ENCODE measurements at places on chromosomes 3 and 15.
A peak's percentile ranks its signal among the peaks of the same experiment; 100 is the strongest.

GRCh38 chr15:56086566-56086965 lies 93.2 kb upstream of the NEDD4 start:
- DNase-seq: no peak

GRCh38 chr15:31197497-31198414 lies 96.2 kb upstream of the TRPM1 start:
- peak; percentile 23 for DNase-seq

GRCh38 chr3:166445865-166446264 lies 608.6 kb upstream of the BCHE start:
- DNase-seq: no peak

DNA sequence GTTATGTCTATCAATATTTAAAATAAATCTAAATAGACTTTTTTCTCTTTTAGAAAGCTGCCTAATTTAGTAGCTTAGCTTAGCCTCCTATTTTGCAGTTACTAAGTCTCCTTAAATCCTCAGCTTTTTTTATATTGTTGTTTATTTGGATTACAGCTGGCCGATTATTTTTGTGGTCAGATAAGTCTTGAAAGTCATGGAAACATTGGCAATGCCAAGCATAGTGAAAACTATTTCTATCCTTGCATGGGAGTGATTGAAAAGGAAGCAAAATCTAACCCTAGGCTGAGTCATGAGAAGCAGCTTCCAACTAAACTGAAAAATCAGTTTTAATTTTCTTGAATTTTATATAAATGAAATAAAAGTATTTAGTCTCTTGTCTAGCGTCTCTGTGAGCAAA lies 1063.0 kb upstream of the GBE1 start:
- no peak for DNase-seq

DNA sequence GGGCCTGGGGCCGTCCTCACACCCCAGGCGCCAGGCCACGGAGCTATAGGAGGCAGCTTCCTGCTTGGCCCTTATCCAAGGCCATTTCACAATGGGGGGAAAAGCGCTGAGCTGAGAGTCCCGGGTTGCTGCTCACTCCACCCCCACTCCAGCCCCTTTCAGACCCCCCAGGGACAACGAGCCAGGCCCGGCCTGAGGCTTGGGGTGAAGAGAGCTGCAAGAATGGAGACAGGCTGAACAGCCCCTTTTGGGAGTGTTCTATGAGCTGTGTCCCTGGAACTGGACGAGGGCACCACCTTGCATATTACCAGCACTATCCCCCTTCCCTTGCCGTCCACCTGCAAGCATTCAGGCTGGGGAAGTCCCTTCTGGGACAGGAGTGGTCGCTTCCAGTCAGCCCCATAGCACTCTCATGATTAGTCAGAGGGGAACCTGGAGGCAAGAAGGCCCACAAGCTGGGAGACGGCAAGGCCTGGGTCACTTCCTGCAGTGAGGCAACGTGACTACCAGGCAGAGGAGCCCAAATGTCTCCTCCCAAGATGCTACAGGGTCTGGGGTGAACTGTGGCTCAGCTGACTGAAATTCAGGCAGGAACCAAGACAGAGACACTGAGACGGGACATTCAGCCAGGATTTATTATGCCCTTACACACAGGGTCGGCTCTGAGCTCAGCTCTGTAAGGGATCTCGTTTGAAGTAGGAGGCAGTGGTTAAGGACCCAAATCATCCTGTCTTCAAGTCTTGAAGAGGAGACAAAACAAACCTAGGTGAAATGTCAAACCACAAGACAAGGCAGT lies 8.6 kb upstream of the SRP14 start:
- DNase-seq: peak; percentile 68

- DNase-seq: no peak
Observed at GRCh38 chr15:45102226-45102625, 11.7 kb downstream of the DUOX2 start.

GRCh38 chr3:32397941-32398340 lies 6.3 kb downstream of the CMTM7 start:
- DNase-seq: no peak

GRCh38 chr3:20073683-20074082 lies 33.4 kb downstream of the KAT2B start:
- DNase-seq: no peak

- peak; percentile 72 for DNase-seq
Observed at GRCh38 chr3:8457039-8457438, 44.6 kb upstream of the LMCD1 start.

DNA sequence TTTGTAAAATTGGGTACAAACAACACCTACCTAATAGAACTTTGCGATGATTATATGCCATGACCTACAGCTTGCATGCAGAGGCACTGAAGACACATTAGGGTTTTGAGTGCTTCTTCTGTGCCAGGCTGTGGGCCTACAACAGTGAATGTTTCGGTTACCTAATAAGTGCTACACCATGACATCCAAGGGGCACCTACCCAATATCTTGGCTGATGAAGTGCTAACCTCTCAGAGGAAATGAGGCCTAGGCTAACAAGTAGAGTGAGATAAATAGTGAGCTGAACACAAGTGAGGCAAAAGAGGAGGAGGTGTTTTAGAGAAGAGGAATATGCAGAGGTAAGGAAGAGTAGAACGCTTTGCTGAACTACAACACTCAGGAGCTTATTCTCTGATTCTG lies 12.2 kb upstream of the RASGRP1 start:
- DNase-seq: no peak

DNA sequence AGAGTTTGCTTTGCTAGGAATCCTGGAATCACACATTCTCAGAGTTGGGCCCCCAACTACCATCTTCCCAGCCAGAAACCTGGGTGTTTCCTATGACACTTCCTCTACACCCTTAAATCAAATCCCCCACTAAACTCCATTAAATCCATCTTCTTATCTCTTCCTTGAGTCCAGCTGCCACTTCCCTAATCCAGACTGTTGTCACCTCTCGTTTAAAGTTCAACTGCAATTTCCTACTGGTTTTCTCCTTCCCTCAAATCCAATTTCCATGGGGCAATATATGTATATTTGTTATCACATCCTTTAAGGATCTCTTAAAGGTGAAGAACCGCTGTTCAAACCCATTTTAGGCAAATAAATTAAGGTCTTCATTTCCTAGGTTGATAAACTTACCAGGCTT lies 73.6 kb upstream of the SNTN start:
- no peak for DNase-seq

DNA sequence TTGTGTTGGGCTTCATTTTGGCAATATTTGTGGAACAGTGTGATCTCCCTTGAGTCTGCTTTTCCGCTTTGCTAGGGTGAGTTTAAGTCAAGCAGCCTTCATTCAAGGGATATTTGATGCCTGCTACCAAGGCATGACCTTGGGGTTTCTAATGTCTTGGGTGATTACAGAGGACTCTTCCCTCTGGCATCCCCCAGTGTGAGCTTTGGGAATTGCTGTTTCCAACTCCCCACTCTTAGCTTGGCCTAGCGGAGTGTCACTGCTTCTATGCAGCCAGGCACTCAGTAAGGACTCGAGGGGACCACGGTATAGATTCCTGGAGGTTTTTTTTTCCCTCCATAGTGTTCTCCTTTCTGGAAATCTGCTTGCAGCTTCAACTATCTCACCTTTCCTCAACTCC lies 21.1 kb downstream of the GCNT3 start:
- peak; percentile 18 for DNase-seq

GRCh38 chr3:190728574-190729246 lies 133.8 kb downstream of the GMNC start:
- DNase-seq: peak; percentile 11

GRCh38 chr3:192005989-192006388 lies 545.0 kb downstream of the PYDC2 start:
- no peak for DNase-seq

DNA sequence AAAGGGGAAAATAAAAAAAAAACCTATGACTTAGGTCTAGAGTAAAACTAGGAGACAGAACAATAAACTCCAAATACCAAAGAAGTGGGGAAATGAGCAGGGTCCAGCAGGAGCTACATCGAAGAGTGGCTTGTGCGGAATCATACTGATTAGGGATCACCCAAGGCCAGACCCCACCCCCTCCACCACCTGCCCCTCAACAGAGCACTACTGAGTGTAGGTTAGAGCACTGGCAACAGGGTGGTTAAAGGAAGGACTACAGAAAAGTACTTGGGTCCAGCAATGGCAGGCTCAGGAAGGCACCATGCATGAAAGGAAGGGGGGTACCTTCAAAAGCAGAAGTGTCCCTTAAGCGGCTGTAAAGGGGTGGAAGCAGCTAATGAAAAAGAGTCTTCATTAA lies 96.2 kb downstream of the UBE3A start:
- DNase-seq: no peak

DNA sequence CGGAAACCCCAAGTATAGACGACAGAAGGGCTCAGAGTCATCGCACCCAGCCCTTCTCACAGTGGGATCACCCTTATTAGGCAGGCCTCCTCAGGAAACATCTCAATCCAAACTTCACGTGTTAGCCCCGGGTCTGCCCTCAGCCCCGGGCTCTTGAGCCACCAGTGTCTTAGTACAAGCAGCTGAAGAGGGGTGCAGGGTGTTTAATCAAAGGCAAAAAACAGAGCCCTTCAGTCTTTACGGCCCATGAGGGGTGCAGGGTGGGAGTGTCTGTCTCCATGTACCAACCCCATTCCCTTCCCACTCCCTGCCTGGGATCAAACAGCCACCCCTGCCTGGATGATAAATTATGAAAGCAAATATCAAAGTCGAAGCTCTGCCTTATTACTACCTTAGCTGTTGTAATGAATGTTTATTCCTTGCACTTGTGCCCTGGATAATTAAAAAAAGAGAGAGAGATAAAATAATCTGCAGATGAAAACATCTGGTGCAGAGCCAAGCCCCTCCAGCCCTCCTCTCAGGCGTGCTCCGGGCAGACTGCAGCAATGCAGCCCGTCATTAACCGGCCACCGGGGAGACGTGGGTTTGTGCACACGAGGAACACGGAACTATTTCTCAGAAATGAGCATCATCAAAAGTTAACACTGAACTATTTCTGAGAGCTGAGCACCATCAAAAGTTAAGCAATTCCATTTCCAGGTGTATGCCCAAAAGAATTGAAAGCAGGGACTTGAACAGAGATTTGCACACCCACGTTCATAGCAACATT lies 64.5 kb downstream of the ADAMTS17 start:
- DNase-seq: no peak

DNA sequence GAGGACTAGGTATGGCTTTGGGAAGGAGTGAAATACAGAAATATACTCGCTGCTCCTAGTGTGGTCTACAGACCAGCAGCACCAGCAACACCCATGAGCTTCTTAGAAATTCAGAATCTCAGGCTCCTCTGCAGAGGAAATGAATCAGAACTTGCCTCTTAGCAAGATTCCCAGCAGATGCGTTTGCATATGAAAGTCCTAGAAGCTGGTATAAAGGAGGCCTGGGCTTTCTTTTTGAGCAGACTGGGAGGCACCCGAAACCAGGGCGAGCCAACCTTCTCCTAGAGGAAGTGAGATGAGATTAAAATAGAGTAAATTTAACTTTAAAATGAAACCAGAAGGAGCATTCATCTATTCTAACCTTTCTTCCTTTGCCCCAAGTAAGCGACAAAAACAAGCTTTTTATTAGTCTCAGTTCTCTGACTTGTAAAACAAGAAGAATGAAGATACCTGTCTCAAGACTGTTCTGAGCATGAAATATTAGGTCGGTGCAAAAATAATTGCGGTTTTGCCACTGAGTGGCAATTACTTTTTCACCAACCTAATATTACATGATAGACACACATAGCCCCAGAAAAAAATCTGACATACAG lies 140.0 kb downstream of the PDZRN3 start:
- peak; percentile 36 for DNase-seq

DNA sequence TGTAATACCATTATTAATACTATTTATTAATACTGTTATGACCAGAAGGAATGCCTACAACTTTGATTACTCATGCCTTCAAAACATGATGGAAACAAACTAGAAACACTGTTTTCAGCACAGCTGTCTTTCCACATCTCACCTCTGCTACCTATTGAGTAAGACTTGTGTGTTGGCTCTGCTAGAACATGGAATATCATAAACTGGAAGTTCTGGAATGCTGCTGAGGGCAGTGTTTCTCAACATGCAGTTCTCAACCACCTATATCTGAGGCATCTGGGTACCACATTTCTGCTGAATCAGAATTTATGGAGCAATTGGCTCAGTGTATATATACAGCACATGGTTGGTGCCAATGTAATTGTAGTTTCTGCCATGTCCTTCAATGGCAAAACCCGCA lies 392.1 kb downstream of the TUSC7 start:
- no peak for DNase-seq

DNA sequence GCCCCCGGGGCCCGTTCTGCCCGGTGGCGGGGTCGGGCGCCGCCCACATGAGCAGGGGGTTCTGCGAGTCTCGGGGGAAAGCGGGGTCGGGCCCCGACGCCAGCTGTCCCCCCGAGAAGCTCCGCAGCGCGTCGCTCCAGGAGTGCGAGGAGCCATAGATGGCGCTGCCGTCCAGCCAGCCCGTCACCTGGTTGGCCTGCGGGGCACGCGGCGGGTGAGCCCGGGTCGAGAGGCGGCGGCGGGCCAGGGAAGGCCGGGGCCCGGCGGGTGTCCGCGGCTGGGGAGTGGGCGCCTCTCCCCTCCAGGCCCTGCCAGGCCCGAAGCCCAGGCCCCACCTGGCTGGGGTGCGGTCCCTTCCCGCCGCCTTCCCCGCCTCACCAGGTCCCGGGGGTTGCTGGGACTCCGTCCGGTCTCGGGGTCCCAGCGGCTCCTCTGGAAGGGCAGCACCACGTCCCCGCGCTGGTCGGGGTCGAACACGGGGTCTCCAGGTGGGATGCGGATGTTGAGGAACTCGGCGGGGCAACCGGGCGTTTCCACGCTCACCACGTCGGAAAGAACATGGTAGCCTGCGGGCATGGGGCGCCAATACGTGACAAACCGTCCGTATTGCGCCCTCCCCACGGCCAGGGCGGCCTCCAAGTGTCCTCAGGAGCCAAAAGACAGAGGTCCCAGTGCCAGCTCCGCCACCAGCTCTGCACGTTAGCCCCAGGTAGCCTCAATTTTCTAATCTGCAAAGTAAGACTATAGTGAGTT lies 2.4 kb downstream of the DUOX2 start:
- no peak for DNase-seq

- peak; percentile 59 for DNase-seq
Observed at GRCh38 chr3:31581660-31582059, 48.9 kb downstream of the STT3B start.

- no peak for DNase-seq
Observed at GRCh38 chr15:50028326-50028725, 90.7 kb downstream of the ATP8B4 start.

GRCh38 chr15:89452330-89452836 lies 44.0 kb downstream of the RHCG start:
- no peak for DNase-seq

DNA sequence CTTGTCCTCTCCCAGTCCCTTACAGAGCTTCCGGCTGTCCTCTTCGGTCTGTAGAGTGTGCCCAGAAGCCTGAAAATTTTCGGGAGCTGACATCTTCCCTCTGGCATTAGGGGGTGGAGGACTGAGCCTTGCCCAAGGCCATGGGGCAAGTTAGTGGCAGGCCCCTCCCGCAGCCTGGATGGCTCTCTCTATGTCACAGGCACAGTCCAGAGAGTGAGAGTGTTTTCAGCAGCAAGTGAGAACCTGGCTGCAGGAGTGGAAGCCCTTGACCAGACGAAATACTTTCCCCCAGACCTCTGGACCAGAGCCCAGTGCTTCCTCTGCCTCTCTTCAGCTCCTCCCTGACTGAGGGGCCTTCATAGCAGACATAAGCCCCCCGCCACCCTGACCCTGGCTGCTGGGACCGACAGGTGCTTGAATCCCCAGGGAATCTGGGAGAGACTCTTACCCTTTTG lies 50.5 kb upstream of the SEC22A start:
- no peak for DNase-seq

Measured in cardiac fibroblast (primary cell).